T1000 (cell line): ENCODE measurements at places on chromosomes 7 and 10.

- no peak for DNase-seq
Measured at GRCh38 chr7:113298501-113298900, 180.1 kb upstream of the SMIM30 start.

- peak; percentile 2 for DNase-seq
Measured at GRCh38 chr7:141975806-141976523, 2.4 kb upstream of the TAS2R38 start.

DNA sequence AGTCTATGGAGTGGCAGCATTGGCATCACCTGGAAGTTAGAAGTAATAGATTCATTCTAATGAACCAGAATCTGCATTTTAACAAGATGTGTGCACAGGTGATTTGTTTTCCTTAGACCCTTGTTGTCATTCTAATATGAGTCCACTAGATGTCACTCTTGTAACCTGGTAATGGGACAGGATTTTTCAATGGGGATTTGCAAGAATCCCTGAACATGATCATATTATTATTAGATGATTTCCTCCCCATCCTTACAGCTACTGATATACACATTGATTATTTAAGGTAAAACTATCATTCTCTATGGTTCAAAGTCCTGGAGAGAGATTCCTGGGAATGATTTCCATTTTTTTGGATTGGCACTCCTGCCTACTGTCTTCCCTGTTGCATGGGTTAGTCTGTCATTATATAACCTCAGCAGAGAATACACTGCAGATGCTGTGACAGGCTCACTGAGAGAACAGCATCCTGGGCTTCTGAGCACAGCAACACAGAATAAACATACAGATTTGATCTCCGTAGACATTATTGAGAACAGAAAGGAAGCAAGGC is 194.9 kb downstream of the SUGCT start:
- DNase-seq = no peak

GRCh38 chr7:127557803-127558202 is 27.6 kb downstream of the GCC1 start:
- DNase-seq = no peak

DNA sequence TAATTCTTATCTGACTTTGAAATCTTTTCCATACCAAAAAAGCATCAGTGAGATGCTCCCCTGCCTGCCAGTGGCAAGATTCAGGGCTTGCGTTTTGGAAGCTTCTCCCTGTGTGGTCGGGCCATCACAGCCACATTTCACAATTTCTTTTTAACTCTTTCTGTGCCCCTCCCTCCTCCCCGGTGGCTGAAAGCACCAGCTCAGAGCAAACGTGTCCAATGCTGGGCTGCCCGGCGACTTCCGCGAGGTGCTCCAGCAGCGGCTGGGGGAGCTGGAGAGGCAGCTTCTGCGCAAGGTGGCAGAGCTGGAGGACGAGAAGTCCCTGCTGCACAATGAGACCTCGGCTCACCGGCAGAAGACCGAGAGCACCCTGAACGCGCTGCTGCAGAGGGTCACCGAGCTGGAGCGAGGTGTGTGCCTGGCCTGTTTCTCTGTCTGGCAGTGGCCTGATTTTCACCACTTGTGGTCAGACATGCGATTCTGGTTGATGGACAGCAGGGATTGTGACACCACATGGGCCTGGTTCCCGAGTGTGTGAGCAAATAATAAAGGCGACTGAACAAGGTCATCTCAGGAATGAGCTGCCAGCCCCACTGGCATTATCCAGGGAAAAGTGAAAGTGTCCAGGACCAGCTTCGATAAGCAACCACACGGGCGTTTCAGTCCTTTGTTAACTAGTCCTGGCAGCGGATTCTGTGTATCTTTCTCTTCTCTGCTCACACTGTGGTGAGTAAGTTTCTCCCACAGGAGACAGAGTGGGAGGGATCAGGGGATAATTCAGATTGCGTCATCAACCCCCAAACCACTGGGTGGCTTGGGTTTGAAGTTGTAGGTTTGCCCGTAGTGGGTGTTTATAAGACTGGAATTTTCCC is 2.6 kb downstream of the NPTX2 start:
- no peak for DNase-seq

DNA sequence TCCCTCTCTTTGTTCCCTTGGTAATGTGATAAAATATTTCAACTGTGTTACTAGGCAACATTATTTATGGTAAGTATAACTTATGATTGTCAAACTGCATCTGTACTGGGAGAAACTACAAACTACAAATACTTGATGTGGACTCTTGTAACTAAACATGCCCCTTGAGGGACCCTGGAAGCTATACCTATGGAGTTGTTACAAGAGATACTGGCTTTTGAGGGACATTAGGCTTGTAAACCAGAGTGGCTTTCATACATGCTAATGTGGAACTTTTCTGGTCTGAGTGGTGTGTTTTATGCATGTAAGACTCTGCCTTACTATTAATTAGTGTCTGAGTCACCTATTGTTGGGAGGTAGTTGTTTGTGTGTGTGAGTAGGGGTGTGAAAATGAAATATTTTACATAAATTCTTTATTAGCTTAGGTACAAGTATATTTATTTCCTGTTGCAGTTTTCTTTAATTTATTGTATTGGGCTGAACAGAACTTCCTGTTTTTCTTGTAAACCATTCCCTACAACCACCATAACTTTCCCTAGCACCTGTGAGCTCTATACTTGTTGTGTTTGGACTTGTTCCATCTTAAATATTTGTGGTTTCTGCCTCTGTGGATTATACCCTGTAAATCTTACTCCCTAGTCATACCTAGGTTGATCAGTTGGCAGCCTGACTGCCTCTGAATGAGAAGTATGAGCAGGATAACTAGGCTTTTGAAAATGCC is 49.8 kb downstream of the STK31 start:
- peak; percentile 22 for DNase-seq

DNA sequence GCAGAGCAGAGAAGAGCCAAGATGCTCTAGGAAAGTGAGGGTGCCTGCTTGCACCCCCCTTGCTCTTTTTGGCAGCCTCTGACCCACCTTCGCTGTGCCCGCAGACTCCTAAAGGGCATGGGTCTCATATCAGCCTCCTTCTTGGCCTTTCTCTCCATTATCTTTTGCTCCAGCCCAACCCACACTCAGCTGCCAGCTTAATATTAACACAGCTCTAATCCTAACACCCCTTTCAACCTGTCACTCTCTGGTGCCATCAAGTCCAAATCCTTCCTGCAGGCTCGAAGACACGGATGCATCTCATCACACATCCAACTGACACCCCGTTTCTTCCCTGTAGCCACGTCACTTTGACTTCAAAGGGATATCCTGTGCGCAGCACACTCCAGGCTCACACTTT is 171.6 kb upstream of the AUTS2 start:
- no peak for DNase-seq

DNA sequence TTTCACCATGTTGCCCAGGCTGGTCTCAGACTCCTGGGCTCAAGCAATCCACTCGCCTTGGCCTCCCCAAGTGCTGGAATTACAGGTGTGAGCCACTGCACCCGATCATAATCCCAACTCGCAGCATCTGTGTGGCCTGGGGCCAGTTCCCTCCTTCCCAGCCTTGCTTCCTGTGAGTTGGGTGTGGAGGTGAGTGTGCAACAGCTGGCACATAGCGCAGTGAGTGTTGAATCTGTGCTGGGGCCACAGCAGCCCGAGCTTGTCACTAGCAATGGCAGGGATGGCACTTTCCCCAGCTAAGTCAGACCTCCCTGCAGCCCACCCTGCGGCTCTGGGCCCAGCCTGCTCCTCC is 12.2 kb downstream of the TMEM184A start:
- no peak for DNase-seq

DNA sequence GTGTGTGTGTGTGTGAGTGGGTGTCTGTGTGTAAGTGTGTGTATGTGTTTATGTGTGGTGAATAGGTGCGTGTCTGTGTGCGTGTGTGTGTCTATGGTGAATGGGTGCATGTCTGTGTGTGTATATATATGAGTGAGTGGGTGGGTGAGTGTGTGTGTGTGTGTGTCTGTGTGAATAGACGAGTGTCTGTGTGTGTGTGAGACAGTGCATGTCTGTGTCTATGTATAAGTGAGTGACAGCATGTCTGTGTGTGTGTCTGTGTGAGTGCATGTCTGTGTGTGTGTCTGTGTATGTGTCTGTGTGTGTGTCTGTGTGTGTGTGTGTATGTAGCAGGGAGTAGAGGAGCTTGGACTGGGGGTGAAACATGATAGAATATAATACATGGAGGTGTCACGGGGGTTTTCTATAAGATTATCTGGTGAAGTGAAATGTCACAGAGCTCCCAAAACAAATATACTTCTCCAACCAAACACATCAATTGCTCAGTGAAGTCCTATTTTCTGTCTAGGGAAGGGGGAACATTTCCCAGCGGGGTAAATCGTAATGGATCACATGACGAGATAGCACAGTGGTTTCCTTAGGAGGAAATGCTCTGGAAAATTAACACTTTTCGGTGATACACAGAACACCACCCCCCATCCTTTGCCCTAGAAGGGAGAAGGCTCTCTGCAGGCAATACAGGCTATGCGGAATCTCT is 723.3 kb upstream of the CELF2 start:
- no peak for DNase-seq

DNA sequence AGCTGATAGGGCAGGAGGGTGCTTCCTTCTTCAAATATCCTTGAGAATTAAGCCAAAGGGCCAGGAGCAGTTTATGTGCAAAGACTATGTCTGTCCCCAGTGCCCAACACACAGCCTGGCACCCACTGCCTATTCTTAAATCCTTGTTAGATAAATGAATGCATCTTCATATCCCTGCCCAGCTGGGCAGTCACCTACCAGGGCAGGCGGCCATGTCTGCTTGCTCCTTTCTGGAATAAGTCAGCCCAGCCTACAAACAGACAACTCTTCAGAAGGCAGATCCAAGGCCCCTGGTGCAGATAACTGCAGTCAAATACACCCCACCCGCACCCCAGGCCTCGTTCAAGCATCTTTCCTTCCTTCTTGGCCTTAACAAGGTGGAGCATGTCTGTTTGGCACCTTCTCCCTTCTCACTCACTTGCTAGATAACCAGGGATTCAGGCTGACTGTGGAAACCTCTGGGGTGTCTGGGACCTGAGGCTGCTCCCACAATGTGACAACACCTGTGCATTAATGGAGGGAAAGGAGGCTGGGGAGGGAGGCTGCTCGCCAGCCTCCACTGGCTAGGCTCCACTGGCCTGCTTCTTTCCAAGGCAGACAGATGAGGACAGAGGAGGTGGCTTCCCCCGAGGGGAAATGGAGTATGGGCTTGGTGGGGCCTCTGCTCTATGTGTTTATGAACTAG is 59.9 kb upstream of the COL13A1 start:
- DNase-seq = no peak
